Stimulated activated CD8-positive, alpha-beta memory T cell treated with anti-CD3 and anti-CD28 coated beads, Interleukin-12 subunit alpha, Interleukin-12 subunit beta, amount 100 ng/mL, for 1 hour (primary cell): ENCODE measurements at places on chromosomes 1 and 21.
A peak's percentile ranks its signal among the peaks of the same experiment; 100 is the strongest.

- DNase-seq, result no peak
Measured at GRCh38 chr1:47895279-47896125, 101.7 kb downstream of the TRABD2B start.

DNA sequence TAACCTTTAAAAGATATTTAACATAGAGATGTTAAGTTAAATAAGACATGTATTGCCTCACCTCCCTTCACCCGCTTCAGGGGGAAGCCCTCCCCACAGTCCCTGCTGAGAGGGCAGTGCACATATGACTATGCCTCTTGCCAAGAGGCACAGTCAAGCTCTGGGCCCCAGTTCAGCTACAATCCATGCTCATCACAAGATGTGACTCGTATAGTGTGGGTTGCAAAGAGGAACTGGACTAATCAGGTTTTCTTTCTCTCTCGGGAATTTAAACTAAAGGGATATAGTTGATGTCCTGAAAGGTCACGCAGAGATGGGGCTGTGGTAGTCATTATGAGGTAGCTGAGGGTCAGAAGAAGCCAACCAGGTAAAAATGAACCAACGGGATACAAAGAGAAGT is 35.6 kb downstream of the LYST start:
- no peak for DNase-seq

GRCh38 chr1:5978452-5978851 is 13.8 kb downstream of the NPHP4 start:
- no peak for DNase-seq

DNA sequence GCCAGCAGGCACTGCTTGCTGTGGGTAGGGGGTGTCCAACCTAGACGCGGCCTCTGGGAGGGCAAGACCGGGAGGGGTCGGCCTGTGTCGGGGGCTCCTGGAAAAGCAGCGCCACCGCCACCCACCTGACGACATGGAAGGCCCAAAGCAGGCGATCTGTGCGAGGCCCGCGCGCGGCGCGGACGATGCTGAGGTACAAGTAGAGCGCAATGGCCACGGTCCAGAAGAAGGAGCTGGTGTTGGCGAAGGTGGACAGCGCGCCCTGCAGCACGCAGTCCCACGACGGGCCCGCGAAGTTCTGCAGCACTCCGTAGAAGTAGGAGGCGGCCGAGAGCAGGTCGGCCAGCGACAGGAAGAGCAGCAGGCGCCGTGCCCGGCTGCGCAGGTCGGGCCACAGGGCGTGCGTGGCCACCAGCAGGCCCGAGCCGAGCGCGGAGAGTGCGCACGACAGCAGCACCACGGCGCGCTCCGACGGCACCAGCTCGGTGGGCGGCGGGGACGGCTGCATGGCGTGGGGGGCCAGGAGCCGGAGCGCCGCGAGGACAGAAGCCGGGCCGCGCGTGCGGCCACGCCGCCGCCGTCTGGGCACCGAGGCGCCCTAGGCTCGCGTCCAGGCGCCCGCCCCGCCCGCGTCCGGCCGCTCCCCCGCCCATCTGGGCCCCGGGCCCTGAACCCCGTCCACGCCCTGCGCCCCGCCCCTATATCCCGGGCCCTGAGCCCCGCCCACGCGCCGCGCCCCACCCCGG is at the start of gene GPR157:
Gene GPR157 (minus strand): TSS at position 583 of the 746 bp plus-strand sequence. CDS start 75 bp downstream, at position 508.
- peak; percentile 73 for DNase-seq

DNA sequence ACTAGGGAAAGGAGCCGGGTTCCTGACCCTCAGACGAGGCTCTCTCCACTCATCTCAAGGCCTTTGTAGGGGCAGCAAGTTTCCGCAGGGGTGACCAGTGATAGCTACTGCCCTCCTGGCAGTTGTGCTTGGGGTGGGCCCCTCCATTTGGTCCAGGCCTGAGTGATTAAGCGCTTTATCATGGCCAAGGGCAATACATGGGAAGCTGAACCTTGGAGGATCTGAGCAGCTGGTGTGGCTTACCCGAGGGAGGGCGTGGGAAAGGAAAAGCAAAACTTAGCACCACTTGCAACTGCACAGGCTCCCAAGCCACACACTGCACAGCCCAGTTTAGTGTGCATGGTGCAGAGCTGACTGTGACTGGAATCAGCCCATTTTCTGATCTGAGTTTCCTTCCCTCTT is 47.8 kb downstream of the GADD45A start:
- DNase-seq, result no peak

GRCh38 chr1:1819762-1820161 is 41.5 kb upstream of the NADK start:
- DNase-seq, result no peak

DNA sequence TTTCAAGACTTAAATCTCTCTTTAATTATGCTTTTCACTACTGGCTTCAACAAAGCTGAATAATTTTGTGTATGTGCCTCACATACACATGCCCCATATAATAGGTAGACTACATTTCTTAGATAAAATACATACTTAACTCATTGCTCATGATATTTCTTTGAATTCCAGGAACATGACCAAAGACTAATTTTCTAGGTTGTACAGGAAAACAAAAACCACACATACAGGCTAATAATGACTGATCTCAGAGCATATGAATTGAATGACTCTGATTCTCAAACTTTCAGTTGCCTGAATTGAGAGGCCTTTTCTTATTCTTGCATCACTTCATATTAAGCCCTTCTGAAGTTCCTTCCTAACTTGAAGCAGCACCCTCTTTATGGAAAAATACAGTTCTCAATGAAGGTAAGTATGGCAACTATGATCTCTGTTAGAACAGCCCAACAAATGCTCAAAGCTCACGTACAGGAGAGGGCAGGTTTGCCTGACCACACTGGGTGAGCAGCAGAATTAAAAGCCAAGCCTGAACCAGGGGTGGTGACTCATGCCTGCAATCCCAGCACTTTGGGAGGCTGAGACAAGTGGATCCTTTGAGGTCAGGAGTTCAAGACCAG is 22.6 kb upstream of the UAP1 start:
- DNase-seq, result no peak

DNA sequence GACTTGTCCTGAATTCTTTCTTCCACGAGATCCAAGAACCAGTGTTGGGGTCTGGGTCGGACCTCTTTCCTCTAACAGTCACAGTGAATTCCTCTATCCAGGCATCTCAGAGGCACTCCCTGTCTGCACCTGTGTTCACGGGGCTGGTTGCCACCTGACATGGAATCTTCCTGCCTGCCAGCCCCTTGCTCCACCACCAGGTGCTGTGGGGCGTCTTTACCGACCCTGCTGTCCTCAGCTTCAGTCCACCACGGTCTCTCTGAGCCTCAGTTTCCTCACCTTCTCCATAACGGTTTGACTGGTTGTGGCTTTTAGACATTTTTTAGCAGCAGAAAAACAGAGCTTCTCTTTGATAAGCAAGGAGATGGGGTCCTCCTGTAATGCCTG is 62.7 kb downstream of the SDC3 start:
- DNase-seq, result no peak

DNA sequence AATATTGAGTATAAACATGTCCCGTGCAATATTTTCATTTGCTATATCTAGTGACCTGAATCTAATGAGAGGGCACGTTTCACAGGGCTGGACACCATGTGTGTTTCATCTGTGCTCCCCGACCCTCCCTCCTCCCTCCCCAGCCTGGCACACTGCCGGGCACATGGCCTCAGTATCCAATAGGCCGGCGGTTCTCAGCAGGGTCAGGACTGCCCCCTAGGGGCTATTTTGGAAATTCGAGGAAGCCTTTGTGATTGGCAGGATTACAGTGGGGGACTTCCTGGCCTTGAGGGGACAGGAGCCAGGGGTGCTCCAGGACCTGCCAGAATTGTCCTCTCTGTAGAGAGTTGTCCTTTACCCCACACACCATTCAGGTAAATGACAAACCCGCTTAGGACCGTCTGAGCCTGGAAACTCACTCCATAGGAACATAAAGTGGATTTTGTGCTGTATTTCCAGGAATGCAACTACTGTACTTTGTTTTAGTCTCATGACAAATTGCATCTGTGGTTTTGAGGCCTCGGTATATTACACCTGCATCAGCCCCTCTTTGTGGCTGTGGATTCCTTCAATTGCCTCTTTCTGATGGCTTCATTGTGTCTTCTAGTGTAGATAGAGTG is 109.5 kb upstream of the SIM2 start:
- DNase-seq, result no peak

GRCh38 chr1:23845163-23845562 is 19.9 kb upstream of the HMGCL start:
- no peak for DNase-seq

DNA sequence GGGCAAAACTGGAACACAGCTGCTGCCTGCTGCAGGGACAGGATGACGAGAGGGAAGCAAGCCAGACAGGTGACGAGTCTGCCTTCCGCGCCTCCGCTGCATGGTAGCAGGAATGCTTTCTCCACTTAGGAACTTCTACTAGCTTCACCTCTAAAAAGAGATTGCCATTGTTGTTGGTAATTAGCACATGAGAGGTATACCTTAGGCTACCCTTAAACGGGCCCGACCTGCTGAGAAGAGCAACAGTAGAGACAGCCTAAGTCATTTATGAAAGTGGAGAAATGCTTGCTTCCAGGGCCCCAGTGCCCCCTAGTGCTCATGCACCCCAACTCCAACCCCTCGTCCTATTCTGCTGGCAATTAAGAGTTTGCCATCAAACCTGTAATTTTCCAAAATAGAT is 96.9 kb upstream of the AKT3 start:
- DNase-seq, result peak; percentile 1

GRCh38 chr1:206590025-206590758 is 22.1 kb downstream of the EIF2D start:
- DNase-seq, result peak; percentile 54

GRCh38 chr1:25765923-25766589 is 33.9 kb upstream of the SELENON start:
- no peak for DNase-seq

- DNase-seq, result no peak
Measured at GRCh38 chr1:178867670-178868069, 3.2 kb downstream of the ANGPTL1 start.

- no peak for DNase-seq
Measured at GRCh38 chr1:50109116-50109515, 396 bp downstream of the ELAVL4 start.

DNA sequence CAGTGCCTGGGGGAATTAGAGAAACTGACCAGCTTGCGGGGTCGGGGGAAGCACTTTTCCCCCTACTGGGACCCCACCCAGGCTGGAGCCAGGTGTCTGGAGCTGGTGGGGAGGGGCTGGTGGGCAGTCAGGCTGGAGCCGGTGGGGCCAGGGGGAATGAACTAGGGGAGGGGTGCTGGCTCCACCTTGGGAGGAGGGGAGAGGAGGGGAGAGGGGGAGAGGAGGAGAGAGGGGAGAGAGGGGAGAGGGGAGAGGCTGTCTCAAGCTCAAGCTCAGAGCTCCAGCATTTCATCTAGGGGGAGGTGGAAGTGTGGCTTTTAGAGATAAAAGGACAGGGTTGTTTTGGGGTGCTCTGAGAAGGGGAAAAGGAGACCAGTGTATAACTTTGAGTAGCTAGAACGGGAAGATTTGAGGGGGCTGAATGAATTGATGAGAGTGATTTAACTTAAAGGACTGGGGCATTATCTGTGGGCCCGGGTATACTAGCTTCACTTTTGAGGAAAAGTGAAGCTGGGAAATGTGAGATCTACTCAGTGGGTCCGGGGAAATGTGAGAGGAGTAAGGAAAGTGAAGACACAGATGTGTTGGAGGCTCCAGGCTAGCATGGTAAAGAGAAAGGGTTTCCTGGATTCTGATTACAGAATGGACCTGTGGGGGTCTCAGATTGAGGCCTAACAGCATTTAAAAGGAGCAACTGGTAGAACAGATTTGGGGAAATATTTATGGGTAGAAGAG is 2.8 kb downstream of the EFNA1 start:
- no peak for DNase-seq

- no peak for DNase-seq
Measured at GRCh38 chr1:195754303-195754702, 853.9 kb downstream of the KCNT2 start.

GRCh38 chr1:162398999-162399580 is 12.8 kb downstream of the SH2D1B start:
- DNase-seq, result no peak

- no peak for DNase-seq
Measured at GRCh38 chr1:92953491-92953890, 7.8 kb downstream of the DIPK1A start.

- DNase-seq, result no peak
Measured at GRCh38 chr1:217244971-217245370, 385.9 kb downstream of the GPATCH2 start.

- DNase-seq, result no peak
Measured at GRCh38 chr1:54781023-54781723, 16.9 kb upstream of the PARS2 start.

- no peak for DNase-seq
Measured at GRCh38 chr21:25885880-25886279, 151.1 kb downstream of the GABPA start.

- DNase-seq, result no peak
Measured at GRCh38 chr1:64955097-64956009, 11.0 kb downstream of the JAK1 start.

GRCh38 chr1:167746013-167746672 is 24.4 kb downstream of the MPZL1 start:
- no peak for DNase-seq
